Right atrium auricular region (tissue), 2 donors: ENCODE measurements at places on chromosomes 3 and 15.

DNA sequence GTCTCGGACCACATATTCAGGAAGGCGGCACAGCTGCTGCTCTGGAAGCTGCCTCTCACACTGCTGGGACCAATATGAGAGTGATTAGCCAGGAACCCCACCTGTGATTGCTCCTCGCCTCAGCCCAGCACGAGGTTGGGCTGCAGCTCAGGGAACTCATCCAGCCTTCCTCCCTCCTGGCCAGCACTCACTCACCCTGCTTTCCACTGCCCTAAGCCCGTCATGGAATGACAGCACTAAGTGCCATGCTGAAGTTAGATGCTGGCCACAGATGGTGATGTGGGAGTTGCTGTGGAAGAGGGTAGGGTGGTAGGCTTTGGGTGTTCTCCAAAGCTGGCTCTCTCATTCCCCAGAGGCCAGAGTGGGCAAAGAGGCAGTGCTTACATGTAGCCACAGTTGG is 7.3 kb downstream of the MST1R start:
- DNase-seq: no peak

GRCh38 chr15:33837294-33837693 is 131.0 kb upstream of the CHRM5 start:
- no peak for DNase-seq

- DNase-seq: no peak
Observed at GRCh38 chr3:162072656-162073164, 576.1 kb downstream of the OTOL1 start.

DNA sequence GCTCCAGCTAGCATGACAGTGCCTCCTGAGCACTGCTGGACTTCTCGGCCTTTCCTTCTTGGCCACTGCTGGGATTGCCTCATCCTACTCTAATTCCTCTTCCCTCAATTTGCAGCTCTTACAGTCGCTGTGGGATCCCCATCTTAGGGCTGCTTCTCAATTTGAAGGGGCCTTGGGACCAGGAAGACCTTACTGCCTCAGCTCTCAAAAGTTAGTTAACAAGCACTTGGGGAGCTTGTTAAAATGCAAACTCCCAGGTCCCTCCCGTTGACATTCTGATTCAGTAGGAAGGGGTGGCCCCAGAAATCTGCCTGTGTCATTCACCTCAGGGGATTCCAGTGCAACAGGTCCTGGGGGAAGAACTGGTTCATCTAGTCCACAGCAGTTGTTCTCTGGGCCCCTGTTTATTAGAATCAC is 14.8 kb downstream of the BDH1 start:
- DNase-seq: no peak

GRCh38 chr15:40590667-40591050 is 3.4 kb upstream of the KNL1 start:
- DNase-seq: no peak

DNA sequence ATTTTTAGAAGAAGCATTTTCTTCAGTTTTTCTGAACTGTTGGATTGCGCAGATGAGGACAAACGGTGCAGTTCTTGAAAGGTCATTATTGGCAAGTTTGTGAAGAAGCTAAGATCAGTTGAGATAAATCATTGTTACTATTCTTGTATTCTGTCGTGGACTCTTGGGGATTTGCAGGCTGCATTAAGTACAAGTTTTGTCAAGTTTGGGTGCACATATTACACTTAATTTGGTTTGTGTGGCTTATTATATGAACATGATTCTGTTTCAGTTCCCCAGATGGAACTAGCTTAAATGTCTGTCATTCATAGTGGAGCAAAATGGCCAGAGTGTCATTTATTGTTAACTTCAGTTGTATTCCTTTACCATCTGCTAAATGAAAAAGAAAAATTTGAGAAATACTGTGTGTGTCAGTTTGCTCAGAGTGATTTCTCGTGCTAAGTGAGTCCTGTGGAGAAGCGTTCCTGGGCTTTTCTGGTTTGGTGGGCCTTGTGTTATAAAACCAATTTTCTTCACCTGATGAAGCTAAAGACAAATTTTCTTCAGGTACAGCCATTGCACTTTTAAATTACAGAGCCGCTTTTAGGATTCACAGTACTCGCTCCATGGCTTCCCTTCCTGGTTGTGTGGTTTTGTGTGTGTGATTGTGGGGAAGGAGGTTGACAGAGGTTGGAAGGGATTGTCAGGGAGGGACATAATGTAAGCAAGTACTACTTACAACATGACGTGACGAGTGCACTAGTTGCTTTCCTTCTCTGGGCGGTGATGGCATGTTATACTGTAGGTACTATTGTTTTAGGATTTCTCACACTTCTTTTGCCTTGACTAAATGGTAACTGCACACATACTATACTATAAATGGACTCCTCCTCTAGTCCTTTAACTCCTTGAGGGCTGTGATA is 1.7 kb downstream of the AKAP13 start:
- no peak for DNase-seq

- DNase-seq: no peak
Observed at GRCh38 chr15:63194880-63195568, 5.6 kb downstream of the RAB8B start.

DNA sequence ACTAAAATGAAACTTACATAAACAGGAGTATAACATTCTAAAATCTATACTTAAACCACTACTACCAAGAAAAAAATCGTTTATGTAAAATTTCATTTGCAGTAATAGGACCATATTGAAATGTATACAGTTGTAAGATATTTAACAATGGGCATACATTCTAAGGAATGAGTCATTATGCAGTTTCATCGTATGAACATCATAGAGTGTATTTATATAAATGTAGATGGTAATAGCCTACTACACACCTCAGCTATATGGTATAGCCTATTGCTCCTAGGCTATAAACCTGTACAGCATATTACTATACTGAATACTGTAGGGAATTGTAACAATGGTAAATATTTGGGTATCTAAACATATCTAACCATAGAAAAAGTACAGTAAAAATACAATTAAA is 79.5 kb downstream of the DPH6 start:
- no peak for DNase-seq

DNA sequence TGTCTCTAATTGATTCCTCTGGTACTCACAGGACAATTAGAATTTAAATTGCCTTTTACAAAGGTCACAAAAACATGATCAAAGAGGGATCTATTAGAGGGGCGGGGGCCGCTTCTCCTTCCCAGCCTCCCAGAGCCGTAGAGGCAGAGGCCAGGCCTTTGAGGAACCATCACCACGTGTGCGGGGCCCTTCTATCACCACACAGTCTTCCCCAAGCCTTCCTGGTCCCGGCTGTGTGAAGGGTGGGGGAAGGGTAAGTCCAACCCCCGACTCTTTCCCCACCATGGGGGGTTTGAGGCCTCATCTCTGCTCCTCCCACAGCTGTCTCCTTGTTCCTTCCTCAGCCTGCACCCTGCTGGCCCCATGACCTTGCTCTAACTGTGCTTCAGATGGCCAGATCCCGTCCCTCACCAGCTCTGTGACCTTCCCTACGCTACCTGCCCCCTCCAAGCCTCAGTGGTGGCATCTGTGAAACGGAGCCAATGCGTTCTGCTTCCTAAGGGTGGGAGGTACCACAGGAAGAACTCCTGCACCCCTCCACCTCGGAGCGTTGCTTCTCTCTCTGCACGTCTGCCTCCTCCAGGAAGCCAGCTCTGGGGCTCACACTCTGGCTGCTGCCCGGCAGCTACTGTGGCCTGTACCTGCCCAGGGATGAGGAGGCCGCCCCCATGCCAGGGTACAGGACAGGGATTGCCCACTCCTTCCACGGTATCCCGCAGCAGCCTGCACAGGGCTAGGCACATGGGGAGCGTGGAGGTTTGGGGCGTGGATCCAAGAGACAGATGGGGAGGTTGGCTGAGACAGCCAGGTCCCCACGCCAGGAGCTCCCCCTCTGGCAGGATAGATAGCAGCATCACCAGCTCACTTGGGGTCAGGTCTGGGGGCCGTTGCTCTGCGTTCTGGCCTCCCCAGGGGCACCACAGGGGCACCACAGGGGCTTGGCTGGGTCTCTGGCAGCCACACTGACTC is 83.8 kb downstream of the LINGO1 start:
- DNase-seq: no peak

GRCh38 chr3:87550892-87551291 is 274.5 kb upstream of the POU1F1 start:
- no peak for DNase-seq

DNA sequence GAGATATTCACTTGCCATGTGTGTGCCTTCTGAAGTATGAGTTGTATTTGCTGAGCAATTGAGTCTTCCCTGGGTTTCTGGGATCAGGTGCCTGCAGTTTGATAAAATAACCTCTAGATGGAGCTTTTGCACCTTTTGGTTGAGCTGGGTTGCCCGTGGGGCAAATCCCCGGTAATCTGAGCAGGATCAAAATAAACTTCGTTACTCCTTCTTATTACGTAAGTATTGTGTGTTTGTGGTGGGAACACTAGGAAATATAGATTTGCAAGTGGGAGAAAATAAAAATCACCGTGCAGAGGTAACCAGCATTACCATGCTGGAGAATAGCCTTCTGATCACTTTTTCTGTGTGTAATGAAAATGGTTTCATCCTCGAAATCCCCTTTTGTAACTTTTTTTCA is 277.4 kb upstream of the NR2E3 start:
- no peak for DNase-seq

GRCh38 chr15:25362545-25362944 is 76.3 kb downstream of the UBE3A start:
- DNase-seq: no peak

- DNase-seq: no peak
Observed at GRCh38 chr3:71903112-71903495, 118.2 kb upstream of the PROK2 start.

DNA sequence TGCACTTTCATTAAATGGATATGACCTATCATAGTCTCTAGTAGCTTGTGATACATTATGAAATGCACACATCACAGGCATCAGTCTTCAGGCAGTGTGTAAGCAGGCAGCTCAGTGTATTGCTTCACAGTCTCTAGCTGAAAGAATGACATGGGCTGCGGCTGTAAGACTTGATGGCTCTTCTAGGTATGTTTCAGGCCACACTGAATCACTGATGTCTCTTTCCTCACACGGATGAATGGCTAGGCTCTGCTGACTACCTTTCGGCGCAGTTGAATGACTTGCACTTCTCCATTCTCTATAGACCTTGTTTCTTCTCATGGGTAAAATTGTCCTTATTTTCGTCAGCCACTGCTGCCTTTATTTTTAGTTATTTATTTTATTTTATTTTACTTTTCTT is 15.4 kb downstream of the APH1B start:
- no peak for DNase-seq

GRCh38 chr3:134364061-134364935 is 9.9 kb downstream of the AMOTL2 start:
- peak; percentile 97 for DNase-seq

DNA sequence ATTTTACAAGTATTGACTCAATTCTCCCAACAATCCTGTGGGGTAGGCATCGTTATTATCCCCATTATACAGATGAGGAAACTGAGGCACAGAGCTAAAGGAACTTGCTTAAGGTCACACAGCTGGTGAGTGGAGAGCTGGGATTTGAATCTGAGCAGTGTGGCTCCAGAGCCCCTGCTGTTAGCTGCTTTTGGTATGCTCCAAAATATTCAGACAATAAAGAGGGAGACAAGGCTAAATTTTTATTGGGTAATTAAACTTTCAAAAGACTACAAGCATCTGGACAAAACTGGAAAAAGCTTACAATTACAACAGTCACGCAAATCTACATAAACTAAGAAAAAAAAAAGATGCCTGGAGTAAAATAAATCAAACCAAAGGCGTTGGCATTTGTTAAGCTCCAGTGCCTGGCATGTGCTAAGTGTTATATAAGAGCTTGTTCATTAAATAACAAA is 27.7 kb downstream of the CCDC13 start:
- DNase-seq: peak; percentile 21

- DNase-seq: peak; percentile 43
Observed at GRCh38 chr3:195203606-195204005, 67.4 kb downstream of the XXYLT1 start.

GRCh38 chr3:66322436-66322835 is 101.6 kb downstream of the SLC25A26 start:
- DNase-seq: no peak
